Activated CD4-positive, alpha-beta T cell treated with anti-CD3 and anti-CD28 coated beads, Interleukin-2, amount 50 U/mL, for 1 hour (primary cell): ENCODE measurements at places on chromosomes 5 and 9.

- no peak for DNase-seq
Measured at GRCh38 chr5:13910201-13910600, 34.3 kb downstream of the DNAH5 start.

GRCh38 chr9:272251-273213 lies 57.9 kb downstream of the DOCK8 start:
- peak; percentile 72 for DNase-seq

DNA sequence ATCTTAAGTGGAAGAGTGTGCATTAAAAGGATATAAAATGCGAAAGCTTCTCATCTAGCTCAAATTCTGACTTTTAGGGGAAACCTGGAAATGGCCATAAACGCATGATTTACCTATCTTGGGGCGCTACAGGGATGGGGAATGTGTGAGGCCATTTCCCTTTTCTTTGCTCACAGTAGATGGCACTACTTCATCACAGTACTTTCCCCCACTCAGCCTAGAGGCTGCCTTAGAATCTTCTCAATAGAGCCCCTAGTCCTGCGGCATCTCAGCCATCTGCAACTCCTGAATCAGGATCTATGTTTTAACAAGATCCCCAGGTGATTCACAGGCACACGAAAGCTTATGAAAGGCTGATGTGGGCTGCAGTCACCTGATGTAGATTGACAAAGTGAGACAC lies 110.8 kb downstream of the LHFPL2 start:
- DNase-seq: no peak

DNA sequence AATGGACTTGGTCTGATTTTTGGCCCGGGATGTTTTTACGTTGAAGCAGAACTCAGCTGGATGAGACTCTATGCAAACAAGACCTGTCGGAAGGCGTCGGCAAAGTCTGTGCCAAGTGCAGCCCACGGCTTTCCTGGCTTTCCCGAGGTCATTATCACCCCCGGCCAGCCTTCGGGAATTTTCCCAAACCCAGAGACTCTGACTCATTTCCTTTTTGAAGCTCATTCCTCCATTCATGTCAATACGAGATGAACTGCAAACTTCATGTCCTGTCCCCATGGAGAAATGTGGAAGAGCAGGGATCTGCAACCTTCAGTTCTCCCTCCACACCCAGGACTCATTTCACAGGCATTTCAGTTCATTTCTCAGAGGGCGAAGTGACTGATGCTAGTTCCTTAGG lies 95.3 kb downstream of the IRX2 start:
- no peak for DNase-seq

DNA sequence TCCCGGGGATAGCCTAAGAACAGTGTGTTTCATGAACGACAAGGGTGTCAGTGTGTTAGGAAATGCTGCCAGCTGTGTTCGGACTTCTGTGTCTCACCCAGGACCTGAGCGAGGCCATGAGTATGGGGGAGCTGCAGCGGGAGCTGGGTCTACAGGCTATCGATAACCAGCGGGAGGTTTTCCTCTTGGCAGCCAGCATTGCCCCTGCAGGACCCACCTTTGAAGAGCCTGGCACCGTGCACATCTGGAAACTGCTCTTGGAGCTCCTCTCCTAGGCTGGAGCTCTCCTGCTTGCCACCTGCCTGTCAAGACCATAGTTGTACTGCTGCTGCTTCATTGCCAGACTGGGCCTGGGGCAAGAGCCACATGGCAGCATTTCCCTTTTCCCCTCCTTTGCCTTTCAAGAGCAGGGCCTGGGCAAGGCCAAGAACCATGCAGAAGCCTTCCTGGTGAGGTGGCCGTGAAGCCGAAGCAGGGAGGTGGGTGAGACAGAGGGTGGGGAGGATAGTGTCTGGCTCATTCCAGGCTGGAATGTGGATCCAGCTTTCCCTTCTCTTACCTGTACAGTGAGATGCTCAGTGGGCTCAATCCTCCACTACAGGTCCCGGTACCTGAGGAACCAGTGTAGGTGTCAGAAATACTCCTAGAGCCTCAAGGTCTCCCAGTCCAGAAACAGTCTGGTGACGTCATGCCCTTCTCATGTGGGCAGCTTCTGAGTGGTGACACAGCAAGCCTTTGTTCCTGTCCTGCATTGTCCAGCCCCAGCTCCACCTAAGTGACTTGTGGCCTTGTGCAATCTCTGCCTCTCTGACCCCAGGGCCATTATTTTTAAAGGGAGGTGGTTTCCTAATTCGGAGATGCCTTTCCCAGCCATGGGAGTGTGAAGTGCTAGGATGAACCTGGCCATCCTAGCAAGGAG lies 6.6 kb downstream of the ARL10 start:
- no peak for DNase-seq

- no peak for DNase-seq
Measured at GRCh38 chr9:123965801-123966686, 36.1 kb upstream of the DENND1A start.

GRCh38 chr5:123215929-123216702 lies 127.1 kb downstream of the PRDM6 start:
- DNase-seq: no peak

GRCh38 chr9:79686381-79687130 lies 114.8 kb downstream of the TLE4 start:
- no peak for DNase-seq

- DNase-seq: no peak
Measured at GRCh38 chr9:94800424-94801117, 74.1 kb downstream of the AOPEP start.

- DNase-seq: no peak
Measured at GRCh38 chr5:143302341-143303045, 101.0 kb downstream of the NR3C1 start.

- DNase-seq: no peak
Measured at GRCh38 chr9:87089929-87090328, 142.6 kb upstream of the GAS1 start.

DNA sequence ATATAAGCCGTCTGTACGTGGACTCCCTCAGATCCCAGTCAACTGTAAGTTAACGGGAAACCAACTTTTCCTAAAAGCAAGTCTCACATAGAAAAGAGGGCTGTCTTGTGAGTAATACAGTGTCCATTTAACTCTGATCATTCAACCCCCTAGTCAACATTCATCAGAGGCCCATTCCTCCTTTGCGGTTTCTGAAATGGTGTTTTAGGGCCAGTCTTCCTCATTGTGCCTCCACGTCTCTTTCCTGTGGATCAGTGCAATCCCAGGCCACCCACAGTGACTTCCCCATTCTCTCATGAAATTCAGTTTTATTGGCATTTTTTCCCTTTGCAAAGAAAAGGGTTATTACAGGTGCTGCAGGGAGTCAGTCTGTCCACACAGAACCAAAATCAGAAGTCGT lies 261.8 kb downstream of the NR3C1 start:
- no peak for DNase-seq

- no peak for DNase-seq
Measured at GRCh38 chr5:81058121-81058520, 98.0 kb downstream of the RASGRF2 start.

- no peak for DNase-seq
Measured at GRCh38 chr5:62592558-62592957, 13.9 kb downstream of the LRRC70 start.

- DNase-seq: peak; percentile 22
Measured at GRCh38 chr5:5497152-5497788, 74.8 kb downstream of the ICE1 start.

DNA sequence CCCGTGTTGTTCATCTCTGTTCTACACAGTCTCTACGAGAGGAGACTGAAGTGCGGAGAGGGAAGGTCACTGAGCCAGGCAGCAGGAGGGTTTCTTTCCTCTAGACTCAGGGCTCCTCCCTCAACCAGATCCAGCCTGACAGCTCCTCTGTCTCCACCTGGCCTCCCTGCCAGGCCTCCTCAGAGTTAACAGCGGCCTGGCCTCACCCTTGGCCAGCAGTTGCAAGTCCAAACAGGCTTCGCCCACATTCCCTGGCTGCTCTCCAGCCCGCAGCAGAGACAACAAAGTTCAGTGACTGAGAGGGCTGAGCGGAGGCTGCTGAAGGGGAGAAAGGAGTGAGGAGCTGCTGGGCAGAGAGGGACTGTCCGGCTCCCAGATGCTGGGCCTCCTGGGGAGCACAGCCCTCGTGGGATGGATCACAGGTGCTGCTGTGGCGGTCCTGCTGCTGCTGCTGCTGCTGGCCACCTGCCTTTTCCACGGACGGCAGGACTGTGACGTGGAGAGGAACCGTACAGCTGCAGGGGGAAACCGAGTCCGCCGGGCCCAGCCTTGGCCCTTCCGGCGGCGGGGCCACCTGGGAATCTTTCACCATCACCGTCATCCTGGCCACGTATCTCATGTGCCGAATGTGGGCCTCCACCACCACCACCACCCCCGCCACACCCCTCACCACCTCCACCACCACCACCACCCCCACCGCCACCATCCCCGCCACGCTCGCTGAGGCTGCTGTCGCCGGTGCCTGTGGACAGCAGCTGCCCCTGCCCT lies at the start of gene HRCT1:
Gene HRCT1, plus strand, starts transcription at position 291 of the 768 bp plus-strand sequence. Its CDS starts 86 bp downstream, at position 377.
- no peak for DNase-seq

DNA sequence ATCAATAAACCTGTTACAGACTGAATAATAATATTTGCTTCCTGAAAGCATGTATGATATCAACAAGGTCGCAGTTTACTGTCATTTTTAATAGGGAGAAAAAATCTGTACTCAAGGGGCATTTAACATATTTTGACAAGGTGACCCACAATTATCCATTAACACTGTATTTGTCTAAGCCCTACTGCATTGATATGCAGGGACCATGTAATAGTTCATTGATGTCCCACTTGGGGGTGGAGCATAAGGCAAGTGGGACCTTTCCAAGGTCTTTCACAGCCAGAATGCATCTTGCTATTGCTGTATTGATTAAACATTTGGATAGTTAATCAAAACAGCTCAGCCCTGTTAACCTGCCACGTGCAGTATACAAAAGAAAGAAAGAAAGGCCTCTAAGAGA lies 502.0 kb downstream of the NR2F1-AS1 start:
- DNase-seq: no peak

DNA sequence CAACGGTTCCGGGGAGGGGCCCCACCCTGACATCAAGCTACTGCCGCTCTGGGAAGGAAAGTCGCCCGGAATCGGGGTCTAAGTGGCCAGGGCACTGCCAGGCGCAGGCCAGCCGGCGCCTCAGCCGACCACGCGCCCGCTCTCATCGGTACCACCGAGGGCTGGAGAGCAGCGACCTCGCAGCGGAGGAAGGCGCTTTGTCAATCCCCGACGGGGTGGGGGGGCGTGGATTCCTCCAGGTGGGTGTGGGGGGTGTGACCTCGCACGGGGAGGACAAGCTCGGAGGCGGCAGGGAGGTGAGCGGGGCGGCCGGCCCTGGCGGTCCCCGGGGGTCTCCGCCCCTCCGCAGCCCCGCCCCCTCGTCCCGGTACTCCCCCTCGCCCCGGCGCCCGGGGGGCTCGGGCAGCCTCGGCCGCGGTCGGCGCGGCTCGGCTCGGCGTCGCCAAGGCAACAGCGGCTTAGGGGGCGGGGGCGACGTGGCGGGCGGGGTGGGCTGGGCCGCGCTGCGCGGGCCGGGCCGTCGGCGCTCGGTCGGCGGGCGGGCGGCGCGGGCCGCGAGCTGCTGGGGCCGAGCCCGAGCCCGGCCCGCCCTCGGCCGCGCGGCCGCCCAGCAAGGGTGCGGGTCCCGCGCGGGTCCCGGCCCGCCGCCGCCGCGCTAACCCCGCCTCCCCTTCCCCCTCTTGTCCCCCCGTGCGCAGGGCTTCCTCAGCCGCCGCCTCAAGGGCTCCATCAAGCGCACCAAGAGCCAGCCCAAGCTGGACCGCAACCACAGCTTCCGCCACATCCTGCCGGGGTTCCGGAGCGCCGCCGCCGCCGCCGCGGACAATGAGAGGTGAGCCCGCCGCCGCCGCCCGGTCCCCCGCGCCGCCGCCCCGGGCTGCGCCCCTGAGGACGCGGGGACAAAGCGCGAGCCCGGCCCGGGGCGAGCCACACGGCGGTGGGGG lies 47.5 kb downstream of the DAB2IP start:
- DNase-seq: no peak

- no peak for DNase-seq
Measured at GRCh38 chr9:98455256-98456155, 200.1 kb upstream of the TBC1D2 start.

DNA sequence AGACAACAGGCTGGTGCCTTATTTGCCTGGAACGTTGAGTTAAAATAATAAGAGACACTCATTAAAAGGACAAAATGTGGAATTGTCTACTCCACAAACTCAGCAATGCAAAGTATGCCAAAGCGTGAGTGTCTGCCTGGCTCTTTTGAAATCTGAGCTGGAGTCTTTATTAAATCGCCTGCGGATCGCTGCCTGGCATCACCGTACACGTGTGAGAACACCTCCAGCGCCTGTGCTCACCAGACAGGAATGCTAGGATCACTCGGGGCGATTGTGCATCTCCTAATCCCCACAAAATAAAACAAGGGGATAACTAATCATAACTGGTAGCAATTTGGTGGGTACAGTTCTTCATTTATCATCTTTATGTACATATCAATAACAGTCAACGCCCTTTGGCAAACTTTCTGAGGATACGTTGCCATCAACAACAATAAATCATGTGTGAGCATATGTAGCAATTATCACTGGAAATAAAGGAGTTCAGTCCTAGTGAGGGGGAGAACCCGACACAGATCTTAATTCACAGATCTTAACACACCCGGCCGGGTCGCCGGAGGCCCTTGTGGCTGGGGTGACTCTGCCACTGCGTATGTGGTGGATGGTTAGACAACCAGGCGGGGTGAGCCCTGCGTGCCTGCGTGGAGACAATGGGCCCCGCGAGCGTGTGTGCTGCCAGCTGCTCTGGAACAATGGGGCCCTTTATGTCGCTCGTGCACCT lies 284.9 kb upstream of the IRX1 start:
- no peak for DNase-seq

GRCh38 chr5:68149189-68149588 lies 66.4 kb upstream of the PIK3R1 start:
- no peak for DNase-seq

- DNase-seq: no peak
Measured at GRCh38 chr9:90419221-90419851, 223.3 kb downstream of the DIRAS2 start.

- DNase-seq: no peak
Measured at GRCh38 chr5:37739817-37740261, 100.0 kb downstream of the GDNF start.

DNA sequence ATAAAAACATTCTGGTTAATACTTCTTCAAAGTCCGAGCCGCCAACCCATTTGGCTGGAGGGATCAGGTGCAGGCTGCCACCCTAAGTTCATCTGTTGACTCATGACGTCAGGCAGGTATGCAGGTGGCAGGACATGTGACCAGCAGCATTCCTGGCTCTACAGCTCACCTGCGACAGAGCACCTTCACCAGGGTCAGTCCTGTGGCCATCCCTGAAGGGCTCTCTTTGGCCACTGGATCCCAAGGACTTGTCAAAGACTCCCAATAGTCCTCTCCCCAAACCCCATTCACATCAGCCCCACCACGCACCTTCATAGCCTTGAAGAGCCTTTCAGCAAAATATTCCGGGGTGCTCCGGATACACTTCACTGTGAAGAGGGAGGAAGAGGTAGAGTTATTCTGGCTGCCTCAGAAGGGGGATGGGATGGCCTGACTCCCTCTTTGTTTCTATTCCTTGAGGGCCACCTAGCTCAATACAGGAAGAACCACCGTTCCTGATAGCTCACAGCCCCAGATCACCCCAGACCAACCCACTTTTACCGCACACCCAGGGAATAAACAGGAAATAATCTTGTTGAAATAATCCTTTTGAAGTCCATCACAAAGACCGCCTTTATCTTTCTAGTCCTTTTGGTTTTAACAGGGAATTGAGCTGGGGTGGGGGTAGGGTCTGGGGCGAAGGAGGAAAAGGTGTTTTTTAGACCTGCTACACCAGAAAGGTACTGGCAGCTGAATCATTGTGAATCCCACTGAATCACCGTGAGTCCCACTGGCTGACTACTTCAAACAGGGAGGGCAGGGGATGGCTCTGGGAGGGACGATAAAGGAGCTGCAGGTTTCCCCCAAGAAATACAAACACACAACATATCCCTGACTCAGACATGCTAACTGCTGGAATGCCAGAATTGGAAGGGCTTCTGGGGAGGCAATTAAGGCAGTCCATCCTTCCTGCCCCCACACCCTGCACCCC lies 26.4 kb downstream of the ANXA6 start:
- DNase-seq: no peak
